Stimulated activated CD4-positive, alpha-beta T cell treated with anti-CD3 and anti-CD28 coated beads, Interleukin-15, amount 100 ng/mL, for 24 hours (primary cell): ENCODE measurements at places on chromosomes 11 and 22.

GRCh38 chr11:128727796-128728431, 34.0 kb downstream of the FLI1 start:
- DNase-seq = no peak

- DNase-seq = no peak
Measured at GRCh38 chr11:2168286-2169004, 3.2 kb downstream of the TH start.

DNA sequence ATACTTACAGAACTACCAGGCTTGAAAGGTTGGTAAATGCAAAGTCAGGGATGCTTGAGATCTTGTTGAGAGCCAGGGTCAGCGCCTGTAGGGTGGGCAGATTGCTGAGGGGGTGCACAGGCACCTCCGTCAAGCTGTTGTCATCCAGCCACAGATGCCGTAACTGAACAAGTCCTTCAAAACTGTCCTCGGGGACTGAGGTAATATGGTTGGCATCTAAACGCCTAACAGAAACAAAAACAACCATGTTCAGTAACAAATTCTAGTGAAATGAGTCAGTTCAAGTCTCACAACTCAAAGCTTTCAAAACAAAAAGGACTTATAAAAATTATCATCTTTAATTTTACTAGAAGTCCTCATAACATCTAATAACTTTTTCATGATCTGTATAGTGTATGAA, 22.2 kb upstream of the CCDC34 start:
- no peak for DNase-seq

- no peak for DNase-seq
Measured at GRCh38 chr11:4087551-4087950, 7.0 kb upstream of the RRM1 start.

DNA sequence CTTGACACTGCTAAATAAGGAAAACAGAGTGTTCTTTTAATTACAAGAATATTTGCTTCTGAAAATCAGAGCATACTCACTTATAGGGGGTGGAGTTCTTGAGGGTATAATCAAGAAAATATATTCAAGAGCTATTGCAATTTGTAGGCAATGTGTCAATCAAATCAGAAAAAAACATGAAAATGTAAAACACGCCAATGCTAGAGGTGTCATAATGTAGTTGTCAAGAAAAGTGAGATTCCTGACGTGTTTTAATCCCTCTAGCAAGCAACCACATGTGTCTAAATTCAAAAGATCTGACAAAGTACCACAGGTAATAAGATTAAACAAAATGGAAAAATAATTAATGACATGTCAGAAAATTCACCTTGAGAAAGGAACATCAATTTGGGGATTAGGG, 1440.7 kb upstream of the RAG2 start:
- no peak for DNase-seq

- no peak for DNase-seq
Measured at GRCh38 chr11:13000116-13000515, 9.0 kb upstream of the RASSF10 start.

DNA sequence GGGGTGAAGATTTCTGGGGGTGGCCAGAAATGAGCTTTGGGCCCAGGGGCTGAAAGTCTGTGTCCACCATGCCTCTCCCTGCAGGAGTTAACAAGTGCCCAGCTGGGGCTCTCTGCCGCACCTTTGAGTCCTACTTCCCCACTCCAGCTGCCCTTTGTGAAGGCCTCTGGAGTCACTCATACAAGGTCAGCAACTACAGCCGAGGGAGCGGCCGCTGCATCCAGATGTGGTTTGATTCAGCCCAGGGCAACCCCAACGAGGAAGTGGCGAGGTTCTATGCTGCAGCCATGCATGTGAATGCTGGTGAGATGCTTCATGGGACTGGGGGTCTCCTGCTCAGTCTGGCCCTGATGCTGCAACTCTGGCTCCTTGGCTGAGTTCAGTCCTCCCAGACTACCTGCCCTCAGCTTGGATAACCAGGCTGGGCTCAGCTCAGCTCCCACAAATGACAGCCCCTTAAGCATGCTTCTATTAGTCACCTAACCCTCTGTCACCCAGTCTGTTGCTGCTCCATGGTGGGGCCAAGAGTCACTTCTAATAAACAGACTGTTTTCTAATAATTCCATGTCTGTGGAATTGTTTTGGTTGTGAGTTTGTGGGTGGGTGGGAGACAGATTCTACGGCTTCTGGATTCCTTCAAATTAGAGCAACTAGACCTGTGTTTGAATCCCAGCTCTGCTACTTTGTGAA, 3.0 kb upstream of the INPPL1 start:
- DNase-seq = no peak

- peak; percentile 85 for DNase-seq
Measured at GRCh38 chr11:67484847-67485311, 2.1 kb downstream of the AIP start.

DNA sequence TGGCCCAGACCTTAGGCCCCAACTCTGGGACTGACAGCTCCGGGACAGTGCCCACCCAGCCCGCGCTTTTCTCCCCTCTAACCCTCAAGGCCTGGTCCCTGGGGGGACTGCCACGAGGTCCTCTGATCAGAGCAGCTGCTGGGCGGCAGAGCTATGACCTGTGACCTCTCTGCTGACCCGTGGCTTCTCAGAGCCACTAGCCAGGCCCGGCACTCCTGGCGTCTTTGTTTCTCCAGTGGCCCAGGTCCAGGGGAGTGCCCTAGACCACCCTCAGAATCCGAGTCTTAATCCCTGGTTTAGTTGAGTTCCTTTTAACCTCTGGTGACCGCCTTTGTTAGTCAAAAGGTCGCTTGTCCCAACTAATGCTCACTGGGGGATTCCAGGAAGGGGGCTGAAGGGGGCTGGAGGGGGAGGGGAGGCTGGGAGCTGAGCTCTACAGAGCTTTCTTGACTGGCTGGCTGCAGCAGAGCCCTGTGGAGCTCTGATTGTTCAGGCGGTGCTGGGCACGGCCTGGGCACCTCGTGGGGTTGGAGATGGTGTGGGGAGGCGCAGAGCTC, 1.2 kb downstream of the FBLN1 start:
- DNase-seq = no peak

DNA sequence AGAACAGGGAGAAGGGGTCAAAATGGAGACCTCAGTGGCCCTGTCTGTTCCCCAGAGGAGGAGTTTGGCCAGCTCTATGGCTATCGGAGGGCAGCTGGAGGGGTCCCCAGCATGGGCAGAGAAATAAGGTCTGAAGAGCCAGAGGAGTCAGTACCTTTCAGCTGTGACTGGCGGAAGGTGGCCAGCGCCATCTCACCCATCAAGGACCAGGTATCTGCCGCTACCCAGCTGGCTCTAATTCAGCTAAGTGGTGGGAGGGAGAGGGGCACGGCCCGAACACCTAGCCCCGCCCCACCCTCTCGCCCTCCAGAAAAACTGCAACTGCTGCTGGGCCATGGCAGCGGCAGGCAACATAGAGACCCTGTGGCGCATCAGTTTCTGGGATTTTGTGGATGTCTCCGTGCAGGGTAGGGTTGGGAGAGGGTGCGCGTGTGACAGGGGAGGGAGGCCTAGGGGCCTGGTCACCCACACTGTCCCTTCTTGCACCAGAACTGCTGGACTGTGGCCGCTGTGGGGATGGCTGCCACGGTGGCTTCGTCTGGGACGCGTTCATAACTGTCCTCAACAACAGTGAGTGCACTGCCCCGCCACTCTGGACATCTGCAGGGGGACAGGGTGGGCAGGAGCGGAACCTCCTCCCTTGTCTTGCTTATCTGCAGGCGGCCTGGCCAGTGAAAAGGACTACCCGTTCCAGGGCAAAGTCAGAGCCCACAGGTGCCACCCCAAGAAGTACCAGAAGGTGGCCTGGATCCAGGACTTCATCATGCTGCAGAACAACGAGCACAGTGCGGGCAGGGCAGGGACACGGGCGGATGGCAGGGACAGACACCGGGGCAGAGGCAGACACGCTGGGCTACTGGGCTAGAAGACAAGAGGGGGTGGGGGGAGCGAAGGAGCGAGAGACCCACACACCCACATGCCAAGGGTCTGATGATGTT, 2.8 kb downstream of the CTSW start:
- DNase-seq = no peak

- no peak for DNase-seq
Measured at GRCh38 chr11:27926981-27927481, 180.9 kb downstream of the KIF18A start.

DNA sequence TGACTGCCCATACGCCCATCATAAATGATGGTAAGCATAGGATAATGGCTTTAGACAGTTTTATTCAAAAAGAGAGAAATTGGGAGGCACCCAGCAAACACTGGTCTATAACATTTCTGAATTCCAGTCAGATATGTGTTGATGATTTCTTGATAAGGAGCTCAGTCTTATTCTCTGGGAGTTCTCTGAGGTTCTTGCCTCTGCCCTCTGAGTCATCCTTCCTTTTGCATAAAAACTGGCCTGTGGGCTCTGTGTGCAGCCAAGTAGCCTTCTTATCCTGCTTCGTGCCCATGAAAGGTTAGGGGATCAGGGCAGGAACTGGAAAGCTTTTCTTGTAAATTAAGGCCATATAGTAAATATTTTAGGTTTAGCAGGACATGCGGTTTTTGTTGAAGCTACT, 48.9 kb downstream of the FAR1 start:
- no peak for DNase-seq

DNA sequence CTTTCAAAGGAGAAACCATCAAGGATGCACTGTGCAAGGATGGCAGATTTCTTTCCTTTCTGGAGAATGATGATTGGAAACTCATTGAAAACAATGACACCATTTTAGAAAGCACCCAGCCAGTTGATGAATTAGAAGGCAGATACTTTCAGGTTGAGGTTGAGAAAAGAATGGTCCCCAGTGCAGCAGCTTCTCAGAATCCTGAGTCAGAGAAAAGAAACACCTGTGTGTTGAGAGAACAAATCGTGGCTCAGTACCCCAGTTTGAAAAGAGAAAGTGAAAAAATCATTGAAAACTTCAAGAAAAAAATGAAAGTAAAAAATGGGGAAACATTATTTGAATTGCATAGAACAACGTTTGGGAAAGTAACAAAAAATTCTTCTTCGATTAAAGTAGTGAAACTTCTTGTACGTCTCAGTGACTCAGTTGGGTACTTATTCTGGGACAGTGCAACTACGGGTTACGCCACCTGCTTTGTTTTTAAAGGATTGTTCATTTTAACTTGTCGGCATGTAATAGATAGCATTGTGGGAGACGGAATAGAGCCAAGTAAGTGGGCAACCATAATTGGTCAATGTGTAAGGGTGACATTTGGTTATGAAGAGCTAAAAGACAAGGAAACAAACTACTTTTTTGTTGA, 9.8 kb downstream of the FAM111A start:
- DNase-seq = no peak

DNA sequence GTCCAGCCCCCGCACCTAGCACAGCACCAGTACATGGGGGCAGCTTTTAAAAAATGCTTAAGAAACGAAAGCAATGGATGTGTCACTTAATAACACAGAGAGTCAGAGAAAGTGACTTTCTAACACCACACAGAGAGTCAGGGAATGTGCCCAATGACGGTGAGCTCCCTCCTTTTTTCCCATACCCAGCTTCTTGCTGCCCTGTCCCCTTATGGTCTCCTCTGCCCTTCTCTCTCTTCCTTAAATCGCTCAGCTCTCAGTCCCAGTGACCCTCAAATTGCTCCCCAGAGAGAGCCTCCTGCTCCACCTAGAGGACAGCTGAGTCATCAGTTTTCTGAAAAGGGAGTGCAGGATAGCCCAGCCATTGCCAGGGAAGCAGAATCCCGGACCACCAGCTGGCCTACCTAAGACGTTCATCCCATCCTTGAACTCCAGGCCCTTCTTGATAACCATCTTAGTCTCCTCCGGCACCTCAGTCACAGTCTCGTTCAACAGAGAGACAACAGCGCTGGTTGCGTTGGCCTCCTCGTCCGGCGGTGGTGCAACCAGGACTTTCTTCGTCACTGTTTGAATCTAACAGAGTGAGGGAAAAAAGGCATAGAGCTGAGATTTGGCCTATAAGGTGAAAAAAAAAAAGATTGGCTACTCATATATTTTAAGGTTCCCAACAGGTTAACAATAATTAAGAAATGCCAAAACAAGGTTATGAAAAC, 113.5 kb downstream of the SLC1A2 start:
- peak; percentile 15 for DNase-seq

DNA sequence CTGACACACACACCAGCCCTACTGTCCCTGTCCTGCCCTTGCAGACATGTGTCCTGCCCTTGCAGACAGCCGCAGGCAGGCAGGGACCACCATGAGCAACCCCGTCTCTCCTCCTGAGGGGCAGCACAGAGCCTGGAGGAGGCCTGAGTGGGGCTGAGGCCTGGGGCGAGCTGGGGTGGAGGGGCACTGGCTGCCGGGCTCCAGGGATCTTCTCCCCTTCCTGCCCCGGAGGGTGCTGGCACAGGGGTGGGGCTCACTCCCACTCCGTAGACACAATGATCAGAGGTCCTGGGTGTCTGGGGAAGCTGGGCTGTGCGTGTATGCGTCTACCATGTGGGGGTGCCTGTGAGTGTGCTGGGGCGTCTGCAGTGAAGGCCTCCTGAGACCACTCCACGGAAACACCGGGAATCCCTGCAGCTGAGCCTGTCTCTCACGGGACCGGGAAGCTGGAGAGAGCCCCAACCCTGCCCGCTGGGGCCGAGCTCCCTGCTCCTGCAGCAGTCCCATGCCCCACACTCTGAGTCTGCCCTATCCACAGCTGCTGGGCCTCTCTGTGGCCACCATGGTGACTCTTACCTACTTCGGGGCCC, 588 bp downstream of the TSPAN32 start:
- DNase-seq = peak; percentile 45

DNA sequence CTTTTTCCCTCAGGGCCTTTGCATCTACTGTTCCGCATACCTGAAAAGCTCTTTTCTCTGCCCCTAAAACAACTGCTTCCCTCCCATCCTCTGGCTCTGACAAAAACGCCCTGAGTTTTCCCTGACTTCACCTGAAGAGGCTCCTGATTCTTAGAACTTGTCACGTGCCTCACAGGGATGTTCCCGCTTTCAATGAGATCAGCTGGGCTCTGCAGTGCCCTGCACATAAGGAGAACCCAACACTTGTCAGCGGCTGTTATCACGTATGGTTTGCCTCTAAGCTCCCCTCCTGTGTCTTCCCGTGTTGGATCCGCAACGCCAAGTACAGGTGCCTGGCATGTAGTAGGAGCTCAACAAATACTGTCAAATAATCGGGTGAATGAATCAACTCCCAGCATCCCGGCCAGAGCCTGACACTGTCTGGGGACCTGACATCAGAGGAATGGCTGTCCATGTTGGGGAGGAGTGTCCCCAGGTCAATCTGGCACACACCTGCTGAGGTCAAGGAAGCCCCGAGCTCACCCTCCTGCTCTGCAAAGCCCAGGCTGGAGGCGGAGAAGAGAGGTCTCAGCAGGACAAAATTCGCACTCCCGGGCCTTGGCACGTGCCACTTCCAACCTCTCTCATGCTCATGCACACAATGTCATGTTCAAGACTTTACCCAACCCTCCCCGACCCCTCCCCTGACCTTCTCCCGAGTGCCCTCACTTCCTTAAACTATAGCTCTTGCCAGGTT, 4.2 kb upstream of the GRK2 start:
- no peak for DNase-seq

GRCh38 chr11:82871646-82872045, 28.6 kb downstream of the PRCP start:
- DNase-seq = no peak

GRCh38 chr11:112339566-112339965, 78.9 kb upstream of the PLET1 start:
- DNase-seq = no peak

DNA sequence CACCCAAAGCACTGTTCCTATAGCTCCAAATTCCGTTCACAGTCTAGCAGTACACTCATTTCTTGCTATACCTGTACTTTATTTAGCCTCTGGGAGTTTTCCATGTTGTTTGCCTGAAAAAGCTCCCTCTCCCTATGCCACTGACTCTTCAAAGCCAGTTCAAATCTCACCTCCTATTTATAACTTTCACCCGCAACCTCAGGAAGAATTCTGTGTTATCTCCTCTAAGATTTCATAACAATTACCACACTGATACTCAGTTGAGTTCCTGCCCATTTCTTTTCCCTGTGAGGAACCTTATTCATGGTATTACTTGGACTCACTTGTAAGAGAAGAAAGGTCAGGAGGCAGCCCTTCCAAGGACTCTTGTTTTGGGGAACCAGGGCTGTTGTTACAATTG, 25.2 kb downstream of the GDPD4 start:
- no peak for DNase-seq
